ENCODE measurements at places on chromosomes 2 and 18.

DNA sequence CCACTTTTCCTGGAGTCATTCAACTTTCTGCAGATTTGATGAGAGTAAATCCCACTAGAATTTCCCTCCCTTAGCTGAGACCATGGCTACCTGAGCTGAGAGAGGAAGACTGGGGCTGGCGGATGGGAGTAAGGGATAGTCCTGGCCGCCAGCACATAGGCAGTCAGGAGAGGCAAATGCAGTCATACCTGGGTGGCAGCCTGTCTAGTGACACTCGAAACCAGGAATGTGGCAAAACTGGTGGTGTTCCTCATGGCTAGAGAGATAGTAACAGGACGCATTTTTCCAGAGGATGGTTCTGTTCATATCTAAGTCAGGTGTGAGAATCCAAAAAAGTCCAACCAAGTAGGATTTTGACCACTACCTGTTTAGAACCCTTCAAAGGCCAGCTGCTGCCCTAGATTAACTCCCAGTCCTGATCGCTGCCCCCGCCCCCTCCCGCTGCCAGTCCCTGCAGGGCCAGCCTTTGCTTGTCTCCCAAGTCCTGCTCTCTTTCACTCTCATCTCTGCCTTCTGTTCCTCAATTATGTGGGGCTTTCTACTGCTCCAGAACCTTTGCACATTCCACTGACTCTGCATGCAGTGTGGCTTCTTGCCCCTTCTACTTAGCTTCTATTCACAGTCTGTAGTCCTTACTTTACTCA, 17.4 kb upstream of the SCG2 start:
- DNase-seq, result no peak

DNA sequence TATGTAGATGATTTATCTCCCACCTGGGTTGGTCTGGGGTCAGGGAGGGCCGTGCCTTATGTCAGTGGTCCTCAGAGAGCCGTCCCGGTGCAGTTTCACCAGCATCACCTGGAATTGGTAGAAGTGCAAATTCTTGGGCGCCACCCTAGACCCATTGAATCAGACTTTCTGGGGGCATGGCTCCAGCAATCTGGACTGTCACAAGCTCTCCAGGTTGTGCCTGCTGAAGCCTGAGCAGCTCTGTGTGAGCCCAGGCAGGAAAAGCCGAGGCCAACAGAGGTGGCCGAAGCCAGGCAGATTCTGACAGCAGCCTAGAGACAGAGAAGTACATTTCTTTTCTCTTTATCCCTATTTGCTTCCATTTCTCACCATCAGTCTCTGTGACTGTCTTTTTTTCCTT, 98.4 kb upstream of the SEC11C start:
- no peak for DNase-seq

DNA sequence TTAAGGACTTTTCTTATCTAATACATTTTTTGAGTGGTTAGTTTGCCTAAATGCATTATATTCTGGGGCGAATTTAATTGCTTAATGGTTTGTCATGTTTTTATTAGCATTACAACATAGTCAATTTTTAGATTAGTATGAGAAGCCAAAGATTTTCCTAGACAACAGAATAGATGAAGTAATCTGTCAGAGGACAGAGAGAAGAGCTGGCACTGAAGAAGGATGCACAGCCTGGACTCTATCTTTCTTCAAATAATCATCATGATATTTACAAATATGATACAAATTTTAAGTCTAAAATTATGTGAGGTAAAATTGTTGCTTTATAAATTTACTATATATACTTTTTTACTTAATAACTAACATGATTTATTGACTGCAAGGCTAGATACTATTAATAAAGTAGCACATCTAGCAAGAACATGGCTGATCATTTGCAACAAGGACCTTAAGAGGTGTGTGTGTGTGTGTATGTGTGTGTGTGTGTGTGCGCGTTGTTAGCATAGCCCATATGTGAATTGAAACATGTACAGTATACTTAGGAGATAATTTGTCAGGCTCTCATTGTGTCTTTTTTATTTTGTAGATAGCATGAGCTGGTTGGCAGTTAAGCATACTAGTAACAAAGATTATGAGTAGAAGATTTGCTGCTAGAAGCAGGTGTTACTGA, 752.2 kb downstream of the DCDC2C start:
- DNase-seq, result no peak

GRCh38 chr2:155839436-155839835, 493.1 kb downstream of the NR4A2 start:
- DNase-seq, result no peak

GRCh38 chr2:7262727-7263126, 345.5 kb downstream of the RNF144A start:
- DNase-seq, result no peak

GRCh38 chr2:158781353-158781961, 13.7 kb upstream of the DAPL1 start:
- no peak for DNase-seq

DNA sequence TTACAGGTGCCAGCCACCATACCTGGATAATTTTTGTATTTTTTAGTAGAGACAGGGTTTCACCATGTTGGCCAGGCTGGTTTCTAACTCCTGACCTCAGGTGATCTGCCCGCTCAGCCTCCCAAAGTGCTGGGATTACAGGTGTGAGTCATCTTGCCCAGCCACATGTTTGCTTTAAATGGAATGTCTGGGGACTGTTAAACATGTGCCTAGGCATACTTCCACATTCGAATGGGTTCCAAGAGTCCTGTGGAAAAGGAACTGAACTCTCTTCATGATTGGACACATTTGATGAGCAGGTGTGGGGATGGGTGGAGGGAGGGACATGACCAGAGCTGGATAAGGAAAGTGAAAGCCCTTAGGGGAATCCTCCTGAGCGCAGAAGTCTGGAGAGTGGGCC, 58.4 kb upstream of the GREB1L start:
- no peak for DNase-seq

GRCh38 chr2:157470321-157470720, 26.4 kb upstream of the CYTIP start:
- no peak for DNase-seq

- DNase-seq, result no peak
Observed at GRCh38 chr2:1306014-1306686, 107.1 kb upstream of the TPO start.

GRCh38 chr2:185274718-185275484, 463.7 kb upstream of the FSIP2 start:
- no peak for DNase-seq

DNA sequence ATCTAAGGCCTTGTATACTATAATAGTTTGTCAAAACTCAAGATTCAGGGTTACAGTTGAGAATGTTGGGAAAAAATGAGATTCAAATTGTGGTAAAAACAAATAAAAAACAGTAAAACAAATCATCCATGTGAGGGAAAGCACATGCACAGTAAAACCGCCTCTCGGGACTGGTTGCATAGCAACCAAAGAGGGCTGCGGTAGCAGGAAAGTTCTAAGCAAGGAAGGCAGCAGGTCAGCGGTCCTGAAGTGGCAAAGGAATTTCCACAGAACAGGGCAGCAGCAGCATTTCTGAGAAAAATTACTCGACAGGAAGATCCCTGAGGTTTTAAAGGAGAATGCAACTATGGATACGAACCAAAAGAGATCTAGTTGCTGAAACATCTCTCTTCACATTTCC, 93.7 kb downstream of the DYNAP start:
- DNase-seq, result no peak

DNA sequence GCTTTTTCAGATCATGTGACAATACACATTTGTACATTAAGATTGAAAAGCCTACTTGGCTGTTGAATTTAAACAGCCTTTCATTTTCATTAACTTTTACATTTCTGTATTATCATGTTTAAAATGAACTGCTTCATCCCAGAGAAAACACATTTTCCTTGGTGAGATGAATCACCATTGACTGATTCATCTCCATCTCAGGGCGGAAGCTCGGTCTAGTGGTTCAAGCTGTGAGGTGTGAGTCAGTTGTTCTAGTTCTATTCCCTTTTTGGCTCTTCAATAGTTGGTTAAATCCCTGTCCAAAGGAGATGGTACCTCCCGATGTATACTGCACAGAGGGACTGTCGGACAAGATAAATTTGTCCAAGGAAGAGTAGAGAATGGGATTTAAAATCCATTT, 189.7 kb downstream of the ADCYAP1 start:
- no peak for DNase-seq

GRCh38 chr2:218927422-218927821, 32.0 kb upstream of the CDK5R2 start:
- DNase-seq, result peak; percentile 79
